ENCODE measurements at places on chromosomes 5 and 9.

- no peak for DNase-seq
These were observed 47.0 kb upstream of the SELENOP start for GRCh38 chr5:42858687-42859086.

DNA sequence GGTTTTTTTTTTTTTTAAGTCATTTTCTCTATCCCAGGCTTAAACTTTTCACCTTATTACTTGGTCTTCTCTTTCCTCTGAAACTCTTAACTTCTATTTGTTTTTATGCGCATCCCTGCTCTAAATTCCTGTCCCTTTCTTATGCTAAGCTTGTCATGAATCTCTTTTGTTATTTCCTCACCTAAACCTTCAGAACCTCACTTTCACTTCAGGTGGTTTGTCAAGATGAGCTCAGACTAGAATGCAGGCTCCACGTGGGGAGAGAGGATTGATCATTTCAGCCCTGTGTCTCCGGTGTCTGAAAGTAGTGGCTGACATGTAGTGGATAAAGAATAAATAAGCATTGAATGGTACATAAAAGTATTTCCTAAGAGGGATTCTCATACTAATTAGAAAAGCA is 63.6 kb downstream of the ANXA1 start:
- DNase-seq: no peak

GRCh38 chr5:163509291-163509951 is 4.0 kb downstream of the MAT2B start:
- no peak for DNase-seq

GRCh38 chr9:121944711-121945191 is 148.4 kb downstream of the TTLL11 start:
- no peak for DNase-seq

GRCh38 chr9:19409401-19410194 is 789 bp downstream of the ACER2 start:
- peak; percentile 39 for DNase-seq

GRCh38 chr5:87770601-87771121 is 357.9 kb upstream of the CCNH start:
- no peak for DNase-seq

GRCh38 chr9:76023715-76024195 is 133.3 kb downstream of the PCSK5 start:
- no peak for DNase-seq

DNA sequence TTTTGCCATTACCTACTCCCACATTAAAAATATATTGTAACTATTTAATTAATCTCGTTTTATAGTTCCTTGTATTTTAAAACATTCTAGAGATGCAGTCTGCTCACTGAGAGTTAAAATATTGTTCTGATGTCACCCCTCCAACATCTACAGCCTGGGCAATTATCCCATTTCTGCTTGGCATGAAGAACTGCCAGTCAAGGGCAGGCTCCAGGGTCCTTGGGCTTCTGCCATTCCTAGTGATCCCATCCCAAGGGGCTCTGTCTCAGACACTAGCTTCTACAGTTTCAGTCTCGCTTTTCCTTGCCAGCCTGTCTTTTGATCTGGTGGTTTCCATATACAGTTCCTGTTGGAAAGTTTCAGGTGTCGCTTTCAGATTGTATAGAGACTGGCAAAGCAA is 287.2 kb downstream of the TMEM232 start:
- DNase-seq: no peak

GRCh38 chr9:3012842-3013241 is 168.9 kb upstream of the PUM3 start:
- DNase-seq: no peak

DNA sequence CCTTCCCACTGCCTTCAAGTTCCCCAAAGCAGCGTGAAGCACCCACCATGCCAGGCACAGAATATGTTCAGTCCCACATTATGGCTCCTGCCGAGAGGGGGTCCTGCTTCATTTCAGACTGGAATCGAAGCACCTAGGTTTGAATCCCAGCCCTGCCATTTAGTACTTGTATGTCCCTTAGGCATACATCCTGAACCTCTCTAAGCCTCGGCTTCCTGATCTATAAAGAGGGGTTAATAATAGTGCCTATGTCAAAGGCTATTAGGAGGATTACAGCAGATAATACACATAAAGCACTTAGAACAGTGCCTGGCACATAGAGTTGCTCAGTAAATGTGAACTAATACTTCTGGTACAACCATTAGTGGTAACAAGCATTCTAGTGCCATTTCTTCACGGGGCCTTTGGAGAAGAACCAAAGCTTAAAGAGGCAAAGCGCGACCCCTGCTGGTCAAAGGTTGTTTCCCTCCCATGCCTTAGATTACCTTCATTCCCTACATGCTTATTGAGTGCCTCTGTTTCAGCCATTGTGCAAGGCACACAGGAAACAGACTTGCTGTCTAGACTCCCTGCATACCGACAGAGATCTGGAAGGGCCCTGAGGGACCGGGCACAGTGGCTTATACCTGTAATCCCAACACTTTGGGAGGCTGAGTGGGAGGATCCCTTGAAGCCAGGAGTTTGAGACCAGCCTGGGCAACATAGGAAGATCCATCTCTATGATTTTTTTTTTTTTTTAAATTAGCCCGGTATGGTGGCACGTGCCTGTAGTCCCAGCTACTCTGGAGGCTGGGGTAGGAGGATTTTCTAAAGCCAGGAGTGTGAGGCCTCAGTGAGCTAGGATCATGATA is 98.3 kb downstream of the PPARGC1B start:
- DNase-seq: peak; percentile 85

- DNase-seq: no peak
These were observed 191.4 kb downstream of the FRMD3 start for GRCh38 chr9:83346655-83347420.

DNA sequence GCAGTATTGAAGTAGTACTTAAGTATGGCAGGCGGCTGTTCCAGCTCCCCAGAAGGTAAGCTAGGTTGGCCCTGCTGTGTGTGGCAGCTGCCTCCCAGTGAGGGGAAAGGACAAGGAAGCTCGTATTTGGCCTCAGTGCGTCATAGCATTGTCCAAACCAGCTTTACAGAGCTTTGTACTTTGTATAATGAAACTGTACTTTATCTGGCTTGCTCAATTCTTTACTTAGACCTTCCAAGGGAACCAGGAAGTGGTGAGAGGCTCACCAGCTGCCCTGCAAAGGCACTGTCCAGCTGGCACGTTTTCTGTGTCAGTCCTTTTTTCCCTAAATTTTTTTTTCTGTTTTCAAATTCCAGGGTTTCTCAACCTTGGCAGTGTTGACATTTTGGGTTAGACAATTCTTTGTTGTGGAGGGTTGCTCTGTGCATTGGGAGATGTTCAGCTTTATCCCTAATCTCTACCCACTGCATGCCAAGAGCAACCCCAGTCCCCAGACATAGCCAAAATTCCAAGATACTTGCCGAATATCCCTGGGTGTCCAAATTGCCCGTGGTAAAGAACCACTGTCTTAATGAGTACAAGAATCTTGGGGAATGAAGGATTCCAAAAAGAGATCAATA is 474.5 kb downstream of the LRRC70 start:
- no peak for DNase-seq

DNA sequence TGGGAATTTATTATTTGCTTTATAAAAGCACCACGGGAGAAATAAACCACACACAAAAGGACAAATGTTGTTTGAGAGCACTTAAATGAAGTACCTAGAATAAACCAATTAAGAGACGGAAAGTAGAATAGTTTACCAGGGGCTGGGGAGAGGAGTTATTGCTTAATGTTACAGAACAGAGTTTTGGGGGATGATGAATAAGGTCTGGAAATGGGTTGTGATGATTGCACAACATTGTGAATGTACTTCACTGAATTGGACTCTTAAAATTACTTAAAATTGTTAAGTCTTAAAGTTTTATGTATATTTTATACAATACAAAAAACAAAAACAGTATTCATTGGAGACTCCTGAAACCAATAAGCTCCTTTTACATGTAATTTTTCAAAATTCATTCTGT is 1.5 kb downstream of the ZBTB43 start:
- DNase-seq: no peak

DNA sequence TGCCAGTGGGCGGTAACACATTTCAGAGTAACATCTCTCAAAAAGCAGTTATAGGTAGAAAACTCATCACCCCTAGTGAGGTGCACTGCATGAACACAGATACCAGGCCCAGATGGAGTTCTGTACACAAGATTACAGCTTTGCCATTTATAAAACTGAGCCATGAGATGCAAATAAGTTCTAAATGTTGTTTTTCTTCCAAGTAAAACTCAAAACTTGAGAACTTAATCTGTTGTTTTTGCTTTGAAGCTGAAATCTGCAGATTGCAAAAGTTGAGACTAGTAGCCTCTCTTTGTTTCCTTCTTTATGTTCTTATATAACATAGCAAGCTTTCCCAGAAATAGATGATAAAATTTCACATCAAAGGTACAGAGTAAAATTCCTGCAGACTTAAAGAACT is 434.1 kb downstream of the PLK2 start:
- no peak for DNase-seq

GRCh38 chr9:33426843-33427293 is 20.5 kb downstream of the AQP3 start:
- DNase-seq: no peak

GRCh38 chr5:100641833-100642232 is 106.7 kb downstream of the FAM174A start:
- no peak for DNase-seq

DNA sequence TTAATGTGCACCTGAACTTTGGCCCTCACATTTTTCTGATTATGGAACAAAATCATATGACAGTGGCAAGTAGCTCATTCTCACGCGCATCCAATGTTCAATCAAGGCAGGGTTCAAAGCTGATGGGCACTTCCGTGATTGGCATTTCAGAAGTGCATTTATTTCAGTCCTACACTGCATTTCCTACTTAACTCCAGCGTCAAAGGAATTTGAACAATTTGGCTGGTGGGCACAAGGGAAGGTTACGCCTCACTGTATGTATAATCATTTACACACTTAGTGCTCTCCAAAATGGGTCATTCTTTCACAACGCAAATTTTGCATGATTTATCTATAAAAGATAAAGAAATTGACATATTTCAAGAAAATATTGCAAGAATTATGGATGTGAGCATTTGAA is 167.9 kb upstream of the VLDLR start:
- DNase-seq: no peak

- no peak for DNase-seq
These were observed 221.2 kb upstream of the ANKRD55 start for GRCh38 chr5:56454219-56454862.

GRCh38 chr5:176994460-176995121 is 12.0 kb downstream of the UIMC1 start:
- peak; percentile 36 for DNase-seq

GRCh38 chr5:120327180-120327579 is 136.9 kb upstream of the PRR16 start:
- no peak for DNase-seq

GRCh38 chr5:91384671-91385430 is 1.7 kb upstream of the ARRDC3 start:
- DNase-seq: peak; percentile 70

DNA sequence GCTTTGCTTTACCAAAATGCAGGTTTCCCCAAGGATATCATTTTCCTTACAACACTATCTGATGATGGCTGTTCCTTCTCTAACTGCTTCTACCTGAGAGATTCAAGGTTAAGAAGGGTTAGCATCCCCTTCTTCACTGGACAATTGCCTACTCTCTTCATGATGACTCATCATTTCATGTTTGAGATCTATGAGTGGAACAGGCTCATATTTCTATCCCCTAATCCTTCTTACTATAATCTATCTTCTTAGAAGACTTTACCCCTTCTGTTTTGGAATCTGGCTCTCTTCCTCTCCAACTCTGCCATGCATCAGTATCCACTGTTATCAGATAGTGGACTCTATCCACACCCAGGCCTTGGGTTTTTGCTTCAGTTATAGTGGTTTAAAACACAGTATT is 54.3 kb downstream of the NR3C1 start:
- DNase-seq: no peak

- no peak for DNase-seq
These were observed 32.1 kb downstream of the MCTP1 start for GRCh38 chr5:95252801-95253200.

DNA sequence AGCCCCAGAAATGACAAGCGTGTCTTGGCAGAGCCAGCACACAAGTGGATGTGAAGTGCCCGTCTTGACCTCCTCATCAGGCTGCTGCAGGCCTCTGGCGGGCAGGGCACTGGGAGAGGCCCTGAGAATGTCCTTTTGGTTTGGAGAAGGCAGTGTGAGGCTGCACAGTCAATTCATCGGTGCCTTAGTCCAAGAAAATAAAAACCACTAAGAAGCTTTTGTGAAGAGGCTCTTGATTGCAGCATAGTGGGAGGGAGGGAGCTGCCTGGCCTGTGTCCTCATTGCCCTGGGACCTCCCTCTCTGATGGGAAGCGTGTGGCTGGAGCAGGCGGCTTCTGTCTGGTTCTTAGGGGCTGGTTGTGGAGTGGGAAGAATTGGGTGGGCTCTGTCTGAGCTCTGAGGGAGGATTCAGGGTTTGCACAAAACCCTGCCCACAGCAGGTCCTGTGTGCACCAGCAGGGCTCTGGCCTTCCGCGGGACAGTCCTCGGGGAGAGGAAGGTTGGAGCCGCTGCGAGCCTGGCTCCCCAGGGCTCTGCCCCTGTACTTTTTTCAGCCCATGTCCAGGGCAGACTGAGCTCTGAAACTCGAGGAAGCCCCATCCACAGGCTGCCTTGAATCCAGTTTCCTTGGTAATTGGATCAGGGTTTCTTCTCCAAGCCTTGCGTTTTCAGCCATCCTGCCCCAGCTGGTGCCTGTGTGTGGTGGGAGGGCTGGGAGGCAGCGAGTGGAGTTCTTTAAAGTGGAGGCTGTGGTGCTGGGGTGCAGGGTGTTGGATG is 1.1 kb downstream of the HRCT1 start:
- no peak for DNase-seq

Data from GM13976 (cell line).